ENCODE measurements at places on chromosomes 7 and 10. TPM values are rescaled to one million over a fixed set of nuclear protein-coding genes. Genes with fewer than 3 reads are reported as not detected.
A peak's percentile ranks its signal among the peaks of the same experiment; 100 is the strongest.

Gene PTN
- total RNA-seq, result 9.2 TPM

Gene FXYD4
- total RNA-seq, result not detected

GRCh38 chr10:74748468-74749031 is 77.8 kb upstream of the KAT6B start:
- no peak for DNase-seq

DNA sequence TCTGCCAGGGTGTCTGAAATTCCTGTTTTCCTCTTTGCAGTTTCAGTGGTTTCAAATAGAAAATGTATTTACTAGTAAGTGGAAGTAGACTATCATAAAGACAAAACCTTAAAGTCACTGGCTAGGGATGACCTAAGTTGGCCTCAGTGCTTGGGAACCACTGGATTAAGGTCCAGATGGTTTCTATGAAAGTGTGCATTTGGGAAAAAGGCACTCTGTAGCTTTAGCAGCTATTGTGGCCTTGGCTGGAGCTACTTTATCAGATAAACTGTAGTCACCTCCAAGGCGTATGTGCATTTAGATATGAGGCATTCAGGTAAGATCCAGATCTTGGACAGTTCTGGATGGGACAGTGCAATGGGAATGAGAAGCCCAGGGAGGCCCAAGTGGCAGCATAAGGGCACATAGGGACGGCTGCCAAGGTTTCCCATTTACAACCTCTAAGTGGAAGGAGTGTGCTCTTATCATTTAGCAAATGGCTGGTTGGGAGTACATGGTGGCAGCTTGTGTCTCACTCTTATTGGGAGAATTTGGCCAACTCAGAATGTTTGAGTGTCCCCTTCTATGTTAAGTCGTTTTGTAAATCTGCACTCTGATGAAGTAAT is 185.6 kb downstream of the LRMDA start:
- no peak for DNase-seq

- no peak for DNase-seq
Observed at GRCh38 chr7:67753891-67754290, 757.3 kb downstream of the TYW1 start.

- DNase-seq, result no peak
Observed at GRCh38 chr10:74871595-74872382, 45.4 kb downstream of the KAT6B start.

GRCh38 chr7:37208528-37208927 is 240.1 kb downstream of the ELMO1 start:
- peak; percentile 59 for DNase-seq

GRCh38 chr7:132683896-132684690 is 107.8 kb upstream of the PLXNA4 start:
- DNase-seq, result no peak

DNA sequence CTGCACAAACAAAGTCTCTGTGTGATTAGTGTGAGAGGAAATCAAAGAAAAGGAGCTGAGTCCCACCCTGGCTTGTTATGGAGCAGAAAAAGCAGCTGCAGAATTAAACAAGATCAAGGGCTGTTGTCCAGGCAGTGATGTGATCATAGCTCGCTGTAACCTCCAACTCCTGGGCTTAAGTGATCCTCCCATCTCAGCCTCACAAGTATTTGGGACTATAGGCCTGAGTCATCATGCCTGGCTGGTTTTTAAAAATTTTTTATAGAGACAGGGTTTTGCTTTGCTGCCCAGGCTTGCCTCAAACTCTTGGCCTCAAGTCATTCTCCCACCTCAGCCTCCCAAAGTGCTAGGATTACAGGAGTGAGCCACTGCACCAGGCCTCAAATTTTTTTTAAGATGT is 88.9 kb downstream of the IPMK start:
- DNase-seq, result no peak
